ENCODE measurements at places on chromosomes 2 and 18.

DNA sequence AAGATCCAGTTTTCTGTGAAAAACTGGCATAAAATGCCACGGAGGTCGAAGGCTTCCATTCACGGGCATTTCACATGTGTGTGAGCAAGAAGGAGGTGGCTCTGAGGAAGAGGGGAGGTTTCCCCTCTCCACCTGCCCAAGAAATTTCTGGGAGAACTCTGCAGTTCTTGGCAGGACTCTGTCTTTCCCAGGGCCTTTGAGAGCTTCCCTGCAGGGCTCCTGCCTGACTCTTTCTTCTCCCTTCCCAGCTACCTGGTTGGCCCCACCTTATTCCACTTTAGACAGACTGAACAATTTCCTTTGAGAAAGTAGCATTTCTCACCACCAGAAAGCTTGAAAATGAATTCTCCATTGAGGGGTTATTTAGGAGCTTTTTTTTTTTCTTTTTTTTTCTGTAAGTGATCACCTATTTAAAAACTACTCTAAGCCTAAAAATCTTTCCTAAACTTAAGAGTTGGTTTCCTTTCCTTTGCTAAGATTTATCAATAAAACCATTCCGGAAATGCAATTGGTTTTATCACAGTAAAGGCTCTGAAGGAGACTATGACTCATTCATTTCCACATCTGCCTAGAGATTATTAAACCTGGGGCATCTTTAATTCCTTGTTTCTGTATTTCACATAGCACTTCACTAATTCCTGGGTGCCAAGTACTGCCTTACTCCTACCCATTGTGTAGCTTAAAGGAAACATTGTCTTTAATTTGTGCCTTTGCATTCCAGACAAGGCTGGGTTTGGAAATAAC, 59.3 kb downstream of the UNC80 start:
- DNase-seq = no peak

GRCh38 chr2:201402651-201403562, 45.8 kb upstream of the FLACC1 start:
- no peak for DNase-seq

DNA sequence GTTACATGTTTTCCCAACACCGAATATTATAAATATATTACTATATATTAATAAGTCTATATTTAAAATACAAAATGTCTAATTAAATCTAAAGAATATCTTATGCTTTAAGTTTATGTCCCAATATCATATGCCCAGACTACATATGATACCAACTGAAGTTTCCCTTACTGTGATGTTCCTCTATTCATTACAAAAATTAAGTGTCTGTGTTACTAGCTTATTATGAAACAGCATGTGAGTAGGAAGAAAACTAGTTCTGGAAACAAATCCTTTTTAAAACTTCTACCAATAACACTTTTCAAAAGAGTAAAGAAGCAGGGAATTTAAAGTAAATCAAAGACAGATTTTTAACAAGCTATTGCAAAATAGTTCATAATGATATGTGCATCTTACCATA, 17.8 kb downstream of the HNRNPLL start:
- DNase-seq = no peak

- no peak for DNase-seq
Observed at GRCh38 chr2:101124643-101125366, 26.4 kb downstream of the TBC1D8 start.

GRCh38 chr18:60508108-60508507, 135.5 kb upstream of the MC4R start:
- peak; percentile 16 for DNase-seq

DNA sequence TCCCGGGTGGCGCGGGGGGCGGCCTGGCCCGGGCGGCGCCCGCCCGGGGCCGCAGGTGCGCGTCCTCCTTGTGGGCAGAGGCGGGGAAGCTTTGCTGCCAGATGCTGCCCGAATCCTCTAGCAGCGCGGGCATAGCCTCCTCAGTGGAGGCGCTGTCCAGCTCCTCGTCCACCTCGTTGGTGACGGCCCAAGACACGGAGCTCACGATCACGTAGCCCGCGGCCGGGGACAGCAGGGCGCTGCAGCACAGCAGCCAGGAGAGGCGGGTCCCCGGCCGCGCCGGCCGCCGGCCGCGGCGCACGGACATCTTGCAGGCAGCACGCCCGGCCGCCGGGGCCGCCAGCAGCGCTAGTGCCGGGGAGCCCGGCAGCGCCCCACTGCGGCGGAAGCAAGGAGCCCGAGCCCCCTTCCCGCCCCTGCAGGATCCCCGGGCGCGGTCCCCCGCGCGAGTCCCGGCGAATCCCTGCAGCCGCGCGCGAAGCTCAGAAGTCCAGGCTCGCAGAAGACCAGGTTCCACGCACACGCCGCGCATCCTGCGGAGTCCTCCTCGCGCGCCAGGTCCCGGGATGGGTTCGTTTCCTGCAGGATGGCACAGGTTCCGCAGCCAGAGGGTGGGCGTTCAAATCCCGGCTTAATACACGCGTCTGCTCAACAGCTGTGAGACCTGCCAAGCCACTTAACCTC, at the start of gene CREG2:
Gene CREG2 (minus strand): TSS at position 353 of the 684 bp plus-strand sequence. CDS start 46 bp downstream, at position 307.
- peak; percentile 88 for DNase-seq

DNA sequence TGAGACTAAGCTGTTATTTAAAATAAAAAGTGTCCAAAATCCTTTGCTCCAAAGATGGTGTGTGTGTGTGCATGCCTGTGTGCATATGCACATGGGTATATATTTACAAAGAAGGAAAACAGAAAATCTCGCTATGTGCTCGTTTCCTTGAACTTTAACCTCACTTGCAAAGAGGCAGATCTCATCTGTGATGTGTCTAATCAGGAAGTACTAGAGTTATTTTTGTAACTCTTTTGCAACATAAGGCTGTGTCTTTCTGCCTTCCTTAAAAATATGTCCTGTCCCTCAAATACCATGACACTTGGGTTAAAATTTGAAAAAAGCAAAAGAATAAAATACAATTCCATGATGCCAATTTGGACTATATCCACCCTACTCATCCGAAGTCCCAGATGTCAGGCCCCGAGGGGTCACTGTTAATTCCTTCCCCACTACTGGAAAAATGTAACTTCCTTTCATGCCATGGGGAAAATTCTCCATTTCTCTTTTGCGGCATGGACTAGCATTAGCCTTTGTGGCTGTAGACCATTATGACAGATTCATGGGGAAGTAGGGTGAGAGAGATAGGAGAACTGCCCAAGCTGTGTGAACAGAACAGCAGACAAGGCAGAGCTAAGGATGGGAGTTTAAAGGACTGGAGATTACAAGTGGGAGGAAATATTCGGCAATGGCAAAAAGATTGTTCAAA, 191.3 kb downstream of the MYO1B start:
- no peak for DNase-seq

DNA sequence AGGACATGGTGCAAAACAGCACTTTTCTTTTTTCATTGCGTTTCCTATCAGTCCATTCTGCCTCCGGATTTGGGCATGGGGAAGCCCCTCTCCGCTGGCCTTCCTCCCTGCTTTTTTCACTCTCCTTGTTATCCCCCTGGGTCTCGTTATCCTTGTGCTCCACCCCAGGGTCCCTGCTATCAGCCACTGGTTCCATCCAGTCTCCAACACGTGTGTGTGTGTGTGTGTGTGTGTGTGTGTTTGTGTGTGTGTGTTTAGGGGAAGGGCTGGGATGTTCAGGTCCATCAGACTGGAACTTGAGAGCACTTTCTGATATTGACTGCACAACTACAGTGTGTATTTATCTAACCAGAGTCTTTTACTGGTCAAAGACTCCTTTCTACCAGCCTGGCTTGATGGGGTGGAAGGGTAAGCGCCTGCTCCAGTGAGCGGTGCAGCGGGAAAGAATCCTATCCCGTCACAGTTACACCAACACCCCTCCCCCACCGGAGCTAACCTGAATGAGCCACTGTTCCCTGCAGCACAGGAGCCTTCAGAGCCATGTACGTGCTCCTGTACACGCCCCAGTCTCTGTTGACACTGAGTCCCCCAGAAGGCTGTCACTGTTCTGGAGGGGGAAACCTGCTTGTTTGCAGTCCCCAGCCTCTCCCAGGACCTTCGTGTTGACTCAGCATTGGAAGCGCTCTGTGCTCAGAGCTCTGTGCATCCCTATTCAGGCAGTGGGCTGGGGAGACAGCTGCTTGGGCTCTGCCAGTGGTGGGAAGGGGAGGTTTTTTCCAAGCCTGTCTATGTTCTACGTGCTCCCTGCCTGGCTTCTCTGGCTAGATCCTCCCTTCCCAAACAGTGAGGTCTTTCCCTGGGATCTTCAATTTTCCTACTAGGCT, 4.6 kb downstream of the INHA start:
- DNase-seq = peak; percentile 86

DNA sequence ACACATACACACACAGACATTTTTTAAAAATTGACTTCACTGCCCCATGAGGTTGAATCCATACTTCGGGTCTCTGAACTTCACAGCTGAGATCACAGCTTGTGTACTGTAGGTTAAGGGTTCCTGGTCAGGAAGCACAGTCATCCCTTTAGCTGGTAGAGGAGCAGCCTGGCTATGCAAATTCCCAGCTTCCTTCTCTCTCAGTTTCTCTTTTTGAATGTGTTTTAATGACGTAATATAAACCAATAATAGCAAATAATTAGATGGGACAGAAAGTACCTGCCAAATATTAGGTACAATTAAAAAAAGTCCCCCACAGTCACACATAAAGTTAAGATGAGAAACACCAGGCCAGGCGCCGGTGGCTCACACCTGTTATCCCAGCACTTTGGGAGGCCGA, 178.7 kb downstream of the ZNF385B start:
- DNase-seq = no peak

GRCh38 chr18:61782545-61782944, 110.3 kb downstream of the RNF152 start:
- DNase-seq = no peak

GRCh38 chr18:75226956-75227316, 16.3 kb downstream of the TSHZ1 start:
- DNase-seq = no peak

Measured in eye (tissue), 1 donor.